Nephron progenitor cell (in vitro differentiated cells): ENCODE measurements at places on chromosomes 1 and 21.

DNA sequence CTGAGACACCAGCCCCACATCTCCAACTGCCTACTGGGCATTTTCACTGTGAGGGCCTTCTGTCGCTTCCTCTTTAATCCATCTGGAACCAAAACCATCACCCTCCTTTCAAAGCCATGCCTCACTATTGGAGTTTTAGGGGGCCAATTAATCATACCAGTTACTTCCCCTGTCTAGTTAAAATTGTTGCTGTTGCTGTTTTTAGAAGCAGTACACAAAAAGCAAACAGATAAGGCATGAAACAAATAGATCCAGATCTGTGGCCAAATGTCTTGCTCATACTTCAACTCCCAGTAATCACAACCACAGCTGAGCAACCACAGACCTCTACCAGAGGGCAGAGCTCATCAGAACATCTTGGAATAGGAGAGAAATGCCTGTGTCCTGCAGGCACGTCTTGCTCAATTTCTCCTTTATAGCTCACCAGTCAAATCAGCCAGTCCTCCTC, 133.8 kb upstream of the C1orf105 start:
- H3K4me1 ChIP-seq = peaks cover 5% of the 10 kb centered on the region
- H3K27me3 ChIP-seq = peaks cover 4% of the 10 kb centered on the region
- H3K27ac ChIP-seq = peak overlapping the region; percentile 85
- no peaks in the 10 kb centered on the region for H3K36me3 ChIP-seq
- no peak overlapping the region for H3K4me3 ChIP-seq

- peaks cover 11% of the 10 kb centered on the region for H3K4me1 ChIP-seq
- no peak overlapping the region for H3K4me3 ChIP-seq
- H3K36me3 ChIP-seq = no peaks in the 10 kb centered on the region
- H3K27ac ChIP-seq = no peak overlapping the region
- peak; percentile 38 for DNase-seq
- H3K27me3 ChIP-seq = peaks cover 40% of the 10 kb centered on the region
These were observed 4.9 kb upstream of the ATXN7L2 start for GRCh38 chr1:109478806-109479205.

GRCh38 chr21:29627905-29628304, 311.9 kb downstream of the GRIK1 start:
- no peak overlapping the region for H3K27ac ChIP-seq
- H3K36me3 ChIP-seq = no peaks in the 10 kb centered on the region
- no peak overlapping the region for H3K4me3 ChIP-seq
- DNase-seq = no peak

DNA sequence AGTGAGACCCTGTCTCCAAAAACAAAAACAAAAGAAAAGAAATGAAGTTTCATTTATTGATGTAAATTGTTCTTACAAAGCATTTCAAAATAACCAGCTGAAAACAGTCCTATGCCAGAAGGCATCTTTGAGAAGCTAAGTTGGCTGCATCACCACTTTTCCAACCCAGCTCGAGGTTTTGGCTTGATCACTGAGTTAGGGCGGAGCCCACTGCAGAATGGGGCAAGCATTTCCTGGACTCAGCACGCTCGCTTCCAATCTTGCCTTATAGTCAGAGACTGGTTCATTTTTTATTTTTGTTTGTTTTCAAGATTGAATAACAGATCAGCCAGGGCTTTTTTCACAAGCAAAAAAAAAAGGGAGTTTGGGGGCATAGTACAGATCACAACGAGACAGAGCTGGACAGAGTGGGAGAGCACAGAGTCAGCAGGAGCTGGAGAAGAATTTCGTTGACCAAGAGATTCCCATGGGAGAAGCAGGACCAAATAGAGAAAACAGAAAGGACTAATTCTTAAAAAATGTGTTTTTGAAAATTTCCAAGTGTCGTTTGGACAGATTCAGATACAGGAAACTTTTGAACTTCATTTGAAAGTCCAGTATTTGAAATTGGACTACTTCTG, 23.5 kb upstream of the COL6A1 start:
- no peak overlapping the region for H3K4me3 ChIP-seq
- H3K27ac ChIP-seq = no peak overlapping the region
- DNase-seq = no peak
- H3K4me1 ChIP-seq = peaks cover 24% of the 10 kb centered on the region

GRCh38 chr1:106651028-106651762, 405.3 kb upstream of the PRMT6 start:
- no peak overlapping the region for H3K4me3 ChIP-seq
- DNase-seq = no peak
- H3K4me1 ChIP-seq = no peaks in the 10 kb centered on the region
- no peaks in the 10 kb centered on the region for H3K36me3 ChIP-seq

- no peak overlapping the region for H3K4me3 ChIP-seq
- no peaks in the 10 kb centered on the region for H3K27me3 ChIP-seq
- H3K36me3 ChIP-seq = peaks cover 41% of the 10 kb centered on the region
- peaks cover 26% of the 10 kb centered on the region for H3K4me1 ChIP-seq
- no peak for DNase-seq
These were observed 16.7 kb downstream of the TMEM63A start for GRCh38 chr1:225865514-225865913.

DNA sequence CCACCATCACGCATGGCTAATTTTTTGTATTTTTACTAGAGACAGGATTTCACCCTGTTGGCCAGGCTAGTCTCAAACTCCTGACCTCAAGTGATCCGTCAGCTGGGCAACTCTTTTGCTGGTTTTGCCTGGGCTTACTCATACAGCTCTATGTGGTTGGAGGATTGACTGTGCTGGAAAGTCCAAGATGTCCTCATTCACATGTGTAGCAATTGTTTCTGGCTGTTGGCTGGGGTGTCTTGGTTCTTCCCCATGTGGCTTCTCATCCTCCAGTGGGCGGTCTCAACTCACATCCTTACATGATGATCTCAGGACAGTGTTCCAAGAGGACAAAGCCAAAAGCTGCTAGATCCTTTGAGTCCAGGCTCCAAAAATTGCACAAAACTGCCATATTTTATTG, 53.3 kb downstream of the TEX35 start:
- H3K27me3 ChIP-seq = peaks cover 3% of the 10 kb centered on the region
- H3K4me3 ChIP-seq = no peak overlapping the region
- DNase-seq = no peak
- H3K27ac ChIP-seq = no peak overlapping the region
- H3K36me3 ChIP-seq = peaks cover 5% of the 10 kb centered on the region

GRCh38 chr21:43701936-43702784, 16.8 kb upstream of the PDXK start:
- peaks cover 8% of the 10 kb centered on the region for H3K36me3 ChIP-seq
- peaks cover 49% of the 10 kb centered on the region for H3K4me1 ChIP-seq
- no peak overlapping the region for H3K4me3 ChIP-seq
- H3K27ac ChIP-seq = no peak overlapping the region
- H3K27me3 ChIP-seq = peaks cover 6% of the 10 kb centered on the region
- DNase-seq = no peak

DNA sequence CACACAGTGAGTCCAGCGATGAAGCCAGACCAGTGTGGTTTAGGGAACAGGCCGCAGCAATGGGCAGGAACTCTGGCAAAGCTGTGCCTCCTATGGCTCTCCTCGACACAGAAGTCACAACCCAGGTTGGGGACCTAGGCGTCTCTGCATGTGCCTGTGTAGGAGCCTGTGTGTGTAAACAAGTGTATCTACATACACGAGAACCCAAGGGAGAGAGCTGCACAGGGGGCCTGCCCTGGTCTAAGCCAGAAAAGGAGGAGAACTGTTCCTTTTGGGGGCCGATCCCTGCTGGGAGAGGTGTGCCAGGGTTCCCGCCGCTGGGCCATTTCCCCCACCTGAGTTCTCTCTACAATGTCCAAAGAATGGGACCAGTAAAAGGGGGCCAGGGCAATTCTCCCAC, 56.0 kb downstream of the CD247 start:
- no peak overlapping the region for H3K27ac ChIP-seq
- DNase-seq = no peak
- no peaks in the 10 kb centered on the region for H3K27me3 ChIP-seq
- H3K4me3 ChIP-seq = no peak overlapping the region
- peaks cover 51% of the 10 kb centered on the region for H3K4me1 ChIP-seq

- no peaks in the 10 kb centered on the region for H3K36me3 ChIP-seq
- H3K27me3 ChIP-seq = no peaks in the 10 kb centered on the region
- H3K4me3 ChIP-seq = no peak overlapping the region
- no peaks in the 10 kb centered on the region for H3K4me1 ChIP-seq
- H3K27ac ChIP-seq = no peak overlapping the region
These were observed 41.9 kb upstream of the BCAS2 start for GRCh38 chr1:114623364-114623763.

DNA sequence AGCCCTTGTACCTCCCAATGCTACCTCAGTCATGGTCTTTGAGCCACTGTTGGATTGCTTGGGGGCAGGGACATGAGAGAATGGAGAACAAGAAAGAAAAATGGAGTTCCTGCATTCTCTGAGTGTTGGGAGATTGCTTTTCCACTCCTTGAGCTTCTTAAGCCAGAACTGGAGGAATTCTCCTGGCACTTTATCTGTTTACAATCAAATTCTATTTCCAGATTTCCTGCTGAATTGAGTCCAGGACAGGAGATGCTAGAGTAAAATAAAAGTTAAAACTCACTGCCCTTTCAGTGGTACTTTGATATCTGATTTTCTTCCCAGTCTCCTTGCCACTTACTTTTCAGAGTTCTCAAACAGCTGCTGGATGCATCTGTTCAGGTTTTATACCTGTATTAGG, 24.4 kb upstream of the DEPDC1 start:
- no peaks in the 10 kb centered on the region for H3K36me3 ChIP-seq
- H3K4me3 ChIP-seq = no peak overlapping the region
- no peaks in the 10 kb centered on the region for H3K27me3 ChIP-seq
- H3K27ac ChIP-seq = no peak overlapping the region
- H3K4me1 ChIP-seq = no peaks in the 10 kb centered on the region

GRCh38 chr1:117607471-117607870, 1.6 kb downstream of the TENT5C start:
- peak overlapping the region; percentile 85 for H3K4me3 ChIP-seq
- no peaks in the 10 kb centered on the region for H3K36me3 ChIP-seq

GRCh38 chr1:25809929-25810328, 9.8 kb upstream of the MTFR1L start:
- no peak overlapping the region for H3K4me3 ChIP-seq
- DNase-seq = no peak
- no peak overlapping the region for H3K27ac ChIP-seq
- peaks cover 16% of the 10 kb centered on the region for H3K4me1 ChIP-seq
- H3K27me3 ChIP-seq = peaks cover 3% of the 10 kb centered on the region

DNA sequence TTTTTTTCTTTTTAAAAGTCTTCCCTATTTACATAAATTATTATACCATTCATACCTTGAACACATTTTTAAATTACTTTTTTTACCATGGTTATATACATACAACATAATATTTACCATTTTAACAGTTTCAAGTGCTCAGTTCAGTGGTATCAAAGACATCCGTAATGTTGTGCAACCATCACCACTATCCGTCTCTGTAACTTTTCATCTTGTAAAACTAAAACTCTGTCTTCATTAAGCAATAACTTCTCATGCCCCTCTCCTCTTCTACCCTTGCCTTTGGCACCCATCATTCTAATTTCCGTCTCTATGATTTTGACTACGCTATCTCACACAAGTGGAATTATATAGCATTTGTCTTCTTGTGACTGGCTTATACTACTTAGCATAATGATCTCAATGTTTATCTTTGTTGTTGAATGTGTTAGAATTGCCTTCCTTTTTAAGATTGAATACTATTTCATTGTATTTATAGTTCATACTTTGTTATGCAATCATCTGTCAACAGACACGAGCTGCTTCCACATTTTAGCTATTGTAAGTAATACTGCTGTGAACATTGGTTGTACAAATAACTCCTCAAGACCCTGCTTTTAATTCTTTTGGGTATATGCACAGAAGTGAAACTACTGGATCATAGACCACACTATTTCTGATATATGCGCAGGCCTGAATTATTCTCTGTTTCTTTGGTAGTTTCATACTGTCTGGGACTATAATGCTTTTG, 689.5 kb upstream of the NCAM2 start:
- H3K36me3 ChIP-seq = no peaks in the 10 kb centered on the region
- H3K4me1 ChIP-seq = no peaks in the 10 kb centered on the region
- no peak overlapping the region for H3K4me3 ChIP-seq

DNA sequence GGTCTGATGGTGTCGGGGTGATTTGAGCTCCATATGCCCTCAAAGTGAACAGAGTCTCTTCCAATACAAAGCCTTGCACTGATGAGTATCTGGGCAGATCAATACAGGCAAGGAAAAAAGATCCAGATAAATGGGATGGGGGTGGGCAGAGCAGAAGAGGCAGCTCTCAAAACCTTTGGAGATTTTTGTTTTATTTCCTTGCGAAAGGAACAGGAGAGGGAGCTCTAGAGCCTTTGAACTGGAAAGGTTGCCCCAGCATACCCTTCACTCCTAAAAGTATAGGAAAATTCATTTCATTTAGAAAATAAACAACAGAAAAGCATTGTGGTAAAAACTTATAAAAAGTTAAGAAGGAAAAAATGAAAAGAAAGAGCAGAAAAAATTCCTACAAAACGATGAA, 31.4 kb upstream of the OLIG2 start:
- peaks cover 39% of the 10 kb centered on the region for H3K27me3 ChIP-seq
- no peak for DNase-seq
- H3K4me1 ChIP-seq = no peaks in the 10 kb centered on the region
- no peak overlapping the region for H3K4me3 ChIP-seq
